ENCODE measurements at places on chromosomes 12 and 14. TPM values are rescaled to one million over a fixed set of nuclear protein-coding genes. Genes with fewer than 3 reads are reported as not detected.

Gene MMP14
- total RNA-seq: 17.8 TPM

Gene COX8C
- total RNA-seq: not detected

Gene CACNA1C
- 0.05 TPM for total RNA-seq

Gene CAPZA3
- not detected for total RNA-seq

Gene EID3
- total RNA-seq: 3.0 TPM

All from HCT116 (cell line).